ENCODE measurements at places on chromosomes 6 and 20.

DNA sequence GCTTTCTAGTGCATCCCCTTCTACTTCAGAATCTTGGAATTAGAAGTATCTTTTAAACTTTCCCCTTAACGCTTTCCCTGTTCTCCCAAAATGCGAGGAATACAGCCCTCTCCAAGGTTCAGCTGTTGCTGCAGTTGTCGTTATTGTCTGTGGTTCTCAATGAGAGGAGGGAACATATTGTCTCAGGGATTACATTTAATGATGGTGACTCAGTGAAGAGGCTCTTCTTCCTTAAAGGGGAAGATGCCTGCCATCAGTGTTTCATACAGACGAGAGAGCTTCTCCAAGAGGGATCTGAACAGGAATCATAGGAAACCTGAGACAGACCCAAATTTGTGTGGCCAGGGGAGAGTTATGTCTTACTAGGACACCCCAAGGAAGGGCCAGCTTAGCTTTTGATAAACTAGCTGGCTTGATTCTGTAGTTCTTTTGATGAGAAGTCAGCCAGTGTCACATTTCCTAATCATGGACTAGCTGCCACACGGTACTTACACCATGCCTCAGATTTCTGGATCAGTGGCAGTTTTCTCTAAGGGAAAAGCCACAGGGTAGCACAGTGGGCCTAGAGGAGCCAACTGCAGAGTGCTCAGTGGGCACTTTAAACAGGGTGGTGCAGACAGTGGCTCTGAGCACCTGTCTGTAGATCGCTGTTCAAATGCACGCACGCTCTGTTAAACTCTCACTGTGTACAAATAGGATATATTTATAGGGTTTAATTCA is 59.7 kb upstream of the TMEM181 start:
- peak; percentile 55 for DNase-seq

DNA sequence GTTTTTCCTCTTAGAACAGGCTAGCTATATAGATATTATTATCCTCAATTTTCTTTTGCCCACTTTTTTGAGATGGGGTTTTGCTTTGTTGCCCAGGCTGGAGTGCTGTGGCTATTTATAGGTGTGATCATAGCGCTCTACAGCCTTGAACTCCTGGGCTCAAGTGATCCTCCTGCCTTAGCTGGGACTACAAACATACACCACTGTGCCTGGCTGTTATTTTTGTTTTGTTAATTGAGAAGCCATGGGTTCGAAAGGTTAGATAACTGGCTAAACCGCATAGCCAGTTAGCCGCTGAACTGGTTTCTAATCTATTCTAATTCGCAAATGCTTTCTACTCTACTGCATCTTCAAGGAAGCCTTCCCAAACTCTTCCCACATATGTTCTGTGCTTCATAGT is 425.8 kb downstream of the CDKAL1 start:
- no peak for DNase-seq

GRCh38 chr6:74568861-74569260 is 637.0 kb downstream of the COL12A1 start:
- DNase-seq: peak; percentile 94

- DNase-seq: no peak
Observed at GRCh38 chr6:167226791-167227190, 64.3 kb upstream of the UNC93A start.

- DNase-seq: no peak
Observed at GRCh38 chr6:167558246-167559177, 233.6 kb downstream of the TTLL2 start.

GRCh38 chr6:91718198-91718597 is 1131.3 kb upstream of the MAP3K7 start:
- no peak for DNase-seq

- peak; percentile 10 for DNase-seq
Observed at GRCh38 chr6:133359256-133359655, 118.1 kb downstream of the EYA4 start.

GRCh38 chr20:11686195-11686594 is 231.5 kb upstream of the BTBD3 start:
- no peak for DNase-seq

- no peak for DNase-seq
Observed at GRCh38 chr6:134495203-134495889, 177.4 kb upstream of the SGK1 start.

GRCh38 chr6:165200178-165200577 is 109.2 kb downstream of the C6orf118 start:
- no peak for DNase-seq
